ENCODE measurements at places on chromosomes 1 and 21.
A peak's percentile ranks its signal among the peaks of the same experiment; 100 is the strongest.

DNA sequence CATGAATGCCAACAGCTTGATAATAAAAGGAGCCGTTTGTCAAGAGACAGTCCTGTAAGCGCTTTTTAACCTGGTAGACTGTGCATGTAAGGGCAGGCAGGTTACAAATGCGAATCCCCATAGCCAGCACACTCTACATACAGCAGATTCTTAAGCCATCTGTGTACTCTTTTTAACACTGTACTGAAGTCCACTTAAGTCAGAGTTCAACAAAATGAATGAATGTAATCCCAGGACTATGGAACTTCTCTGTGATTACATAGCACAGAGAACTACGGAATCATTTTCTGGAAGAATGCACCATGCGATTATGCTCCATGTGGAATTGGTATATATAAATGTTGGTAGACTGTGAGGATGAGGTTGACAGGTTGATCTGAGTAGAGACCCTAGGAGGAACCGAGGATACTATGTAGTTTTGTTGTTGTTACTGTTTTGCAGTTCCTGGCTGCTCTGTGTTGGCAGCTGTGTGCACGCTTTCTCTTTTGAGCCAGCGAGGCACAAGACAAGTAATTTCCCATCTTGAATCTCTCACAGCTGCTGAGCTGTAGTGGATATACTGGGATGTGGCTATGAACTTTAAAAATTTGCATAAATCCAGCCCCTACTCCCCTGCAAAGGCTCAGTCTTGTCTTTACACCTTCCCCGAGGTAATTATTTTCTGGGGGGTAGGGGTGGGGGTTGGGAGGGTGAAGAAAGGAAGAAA, 21.9 kb downstream of the LRRC8D start:
- DNase-seq: no peak

- DNase-seq: no peak
Observed at GRCh38 chr21:32962268-32962667, 63.5 kb upstream of the OLIG2 start.

GRCh38 chr1:2912424-2913061, 108.7 kb upstream of the ACTRT2 start:
- DNase-seq: no peak

- DNase-seq: peak; percentile 53
Observed at GRCh38 chr1:165828103-165828668, 772 bp downstream of the UCK2 start.

- DNase-seq: no peak
Observed at GRCh38 chr1:187476671-187477070, 647.9 kb downstream of the PLA2G4A start.

DNA sequence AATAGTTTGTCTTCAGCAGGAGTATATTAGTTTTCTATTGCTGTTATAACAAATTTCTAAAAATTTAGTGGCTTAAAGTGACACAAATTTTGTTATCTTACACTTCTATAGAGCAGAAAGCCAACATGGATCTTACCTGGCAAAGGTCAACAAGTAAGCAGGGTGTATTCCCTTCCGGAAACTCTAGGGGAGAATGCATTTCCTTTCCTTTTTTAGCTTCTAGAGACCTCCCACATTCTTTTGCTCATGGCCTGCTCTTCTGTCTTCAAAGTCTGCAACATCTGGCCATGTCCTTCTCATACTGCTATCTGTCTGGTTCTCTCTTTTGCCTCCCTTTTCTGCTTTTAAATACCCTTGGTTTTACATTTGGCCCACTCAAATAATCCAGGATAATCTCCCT, 242.6 kb downstream of the ZNF648 start:
- no peak for DNase-seq
